ENCODE measurements at places on chromosomes 7 and 10.

GRCh38 chr7:114854369-114854768 is 67.5 kb upstream of the MDFIC start:
- DNase-seq: no peak

- DNase-seq: no peak
These were observed 123.6 kb upstream of the TMEM72 start for GRCh38 chr10:44787480-44788075.

DNA sequence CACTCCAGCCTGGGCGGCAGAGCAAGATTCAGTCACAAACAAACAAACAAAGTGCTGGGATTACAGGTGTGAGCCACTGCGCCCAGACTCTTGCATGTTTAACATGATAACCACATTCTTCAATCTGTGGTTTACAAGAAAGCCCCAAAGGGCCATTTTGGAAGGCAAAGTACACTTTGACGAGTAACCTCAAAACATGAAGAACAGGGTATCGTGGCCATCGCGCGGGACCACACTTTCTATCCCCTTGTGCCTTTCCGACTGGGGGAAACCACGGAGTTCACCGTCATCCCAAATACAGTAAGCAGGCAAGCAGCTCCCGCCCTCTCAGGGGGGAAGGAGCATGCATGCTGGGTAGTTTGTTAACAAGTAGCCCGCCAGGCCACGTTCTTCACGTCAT is 125.2 kb downstream of the RNF216 start:
- DNase-seq: no peak

DNA sequence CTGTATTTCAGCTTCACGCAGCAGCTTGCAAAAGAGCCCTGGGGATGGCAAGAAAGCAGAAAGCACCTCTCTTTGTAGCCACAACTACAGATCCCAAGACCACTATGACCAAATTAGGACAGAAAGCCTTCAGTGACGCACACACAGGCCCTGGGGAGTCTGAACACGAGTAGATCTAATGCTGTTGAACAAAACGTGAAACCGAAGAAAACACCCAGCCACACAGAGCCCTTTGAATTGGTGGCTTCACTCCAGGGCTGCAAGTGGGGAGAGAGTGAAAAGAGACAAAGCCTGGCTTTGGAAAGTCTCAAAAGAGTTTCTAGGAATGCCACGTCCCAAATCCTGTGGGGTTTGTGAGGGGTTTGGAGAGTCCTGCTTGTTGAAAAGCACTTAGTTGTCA is 28.4 kb downstream of the PLXNA4 start:
- DNase-seq: no peak

GRCh38 chr7:82423446-82423845 is 20.1 kb downstream of the CACNA2D1 start:
- DNase-seq: no peak

GRCh38 chr10:123929791-123930190 is 38.2 kb upstream of the CPXM2 start:
- DNase-seq: no peak

DNA sequence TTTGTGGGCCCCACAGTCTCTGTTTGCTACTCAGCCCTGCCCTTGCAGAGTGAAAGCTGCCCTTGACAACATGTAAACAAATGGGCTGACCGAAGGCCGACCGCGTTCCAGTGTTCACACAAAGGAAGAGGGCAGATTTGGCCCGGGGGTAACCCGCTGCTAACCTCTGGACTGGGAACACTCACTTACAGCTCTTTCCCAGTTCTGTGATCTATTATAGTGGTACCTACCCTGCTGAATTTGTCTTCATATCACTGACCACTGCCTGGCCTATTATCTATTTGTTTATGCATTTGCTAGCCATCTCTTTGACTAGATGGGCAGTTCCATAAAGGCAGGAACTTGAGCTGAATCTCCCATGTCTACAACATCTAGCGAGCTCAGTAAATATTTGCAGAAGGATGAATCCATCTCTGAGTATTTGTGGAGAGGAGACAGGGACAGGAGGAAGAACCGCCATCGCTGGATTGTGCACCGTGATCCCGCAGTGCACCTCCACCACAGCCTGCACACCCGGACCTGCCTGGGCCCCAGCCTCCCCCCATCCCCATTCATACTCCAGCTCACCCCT is 15.2 kb downstream of the SLC29A3 start:
- no peak for DNase-seq

DNA sequence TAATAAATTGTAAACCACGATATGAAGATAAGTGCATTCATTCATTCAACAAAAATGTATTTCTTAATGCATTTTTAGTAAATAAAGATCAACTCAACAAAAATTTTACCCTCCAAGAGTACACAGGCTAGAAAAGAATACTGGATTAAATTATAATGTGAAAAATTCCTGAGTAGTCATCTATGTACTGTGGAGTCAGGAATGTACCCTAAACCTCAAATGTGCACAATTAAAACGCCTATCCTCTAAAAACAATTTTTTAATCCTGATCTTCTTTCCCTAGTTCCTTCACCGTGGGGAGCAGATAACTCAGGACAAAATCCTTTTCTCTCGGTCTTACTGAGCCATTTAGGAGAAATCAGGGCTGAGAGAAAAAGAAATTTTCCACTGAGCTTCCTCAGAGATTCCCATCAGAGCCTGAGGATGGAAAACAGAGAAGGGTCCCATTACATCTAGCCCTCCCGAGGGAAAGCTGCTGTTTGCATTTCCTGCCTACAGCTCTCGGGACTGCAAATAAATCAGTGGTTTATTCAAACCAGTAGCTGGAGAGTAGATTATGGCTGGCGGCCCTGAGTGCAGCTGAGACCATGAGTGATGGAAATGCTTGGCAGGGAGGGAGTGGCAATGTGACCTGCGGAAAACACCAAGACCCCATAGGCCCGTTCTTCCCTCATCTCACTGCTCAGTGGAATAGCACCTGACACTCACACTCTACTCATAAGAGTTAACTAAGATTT is 7.4 kb downstream of the TAS2R40 start:
- no peak for DNase-seq

- no peak for DNase-seq
These were observed 533.7 kb upstream of the POM121L12 start for GRCh38 chr7:52501696-52502095.

GRCh38 chr10:52343439-52343838 is 29.4 kb downstream of the DKK1 start:
- DNase-seq: no peak

GRCh38 chr10:92829042-92829785 is 19.1 kb upstream of the EXOC6 start:
- DNase-seq: no peak

DNA sequence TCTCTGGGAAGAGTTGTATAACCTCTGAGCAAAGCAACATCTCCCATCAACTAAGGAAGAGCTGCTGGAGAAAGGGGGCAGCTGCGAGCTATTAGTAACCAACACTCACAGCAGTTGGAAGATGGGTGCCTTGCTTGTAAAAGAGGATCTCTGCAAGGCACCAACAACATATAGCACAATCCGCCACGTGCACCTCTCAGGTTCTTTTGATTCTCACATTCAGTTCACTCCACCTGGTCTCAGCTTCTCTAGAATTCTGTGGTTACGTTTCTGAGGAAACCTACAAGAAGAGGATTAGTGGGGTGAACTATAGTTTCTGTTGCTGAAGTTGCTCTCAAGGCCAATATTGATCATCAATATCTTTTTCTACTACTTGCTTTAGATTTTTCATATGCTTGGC is 117.1 kb downstream of the RPS24 start:
- no peak for DNase-seq

GRCh38 chr7:103003004-103003403 is 71.6 kb downstream of the FBXL13 start:
- DNase-seq: no peak

GRCh38 chr10:49356181-49356580 is 39.7 kb downstream of the DRGX start:
- no peak for DNase-seq

GRCh38 chr7:88306590-88307048 is at the start of gene STEAP4:
Gene STEAP4, minus strand, starts transcription at chr7:88306894. Its CDS starts 22,625 bp downstream, at chr7:88284269.
- no peak for DNase-seq

GRCh38 chr10:71060476-71061426 is 151.6 kb upstream of the UNC5B start:
- DNase-seq: no peak

GRCh38 chr10:43237128-43237527 is 29.7 kb downstream of the RASGEF1A start:
- no peak for DNase-seq

- DNase-seq: no peak
These were observed 133.5 kb downstream of the PTPN20 start for GRCh38 chr10:47044741-47045140.

GRCh38 chr10:43252783-43253341 is 14.0 kb downstream of the RASGEF1A start:
- DNase-seq: no peak

DNA sequence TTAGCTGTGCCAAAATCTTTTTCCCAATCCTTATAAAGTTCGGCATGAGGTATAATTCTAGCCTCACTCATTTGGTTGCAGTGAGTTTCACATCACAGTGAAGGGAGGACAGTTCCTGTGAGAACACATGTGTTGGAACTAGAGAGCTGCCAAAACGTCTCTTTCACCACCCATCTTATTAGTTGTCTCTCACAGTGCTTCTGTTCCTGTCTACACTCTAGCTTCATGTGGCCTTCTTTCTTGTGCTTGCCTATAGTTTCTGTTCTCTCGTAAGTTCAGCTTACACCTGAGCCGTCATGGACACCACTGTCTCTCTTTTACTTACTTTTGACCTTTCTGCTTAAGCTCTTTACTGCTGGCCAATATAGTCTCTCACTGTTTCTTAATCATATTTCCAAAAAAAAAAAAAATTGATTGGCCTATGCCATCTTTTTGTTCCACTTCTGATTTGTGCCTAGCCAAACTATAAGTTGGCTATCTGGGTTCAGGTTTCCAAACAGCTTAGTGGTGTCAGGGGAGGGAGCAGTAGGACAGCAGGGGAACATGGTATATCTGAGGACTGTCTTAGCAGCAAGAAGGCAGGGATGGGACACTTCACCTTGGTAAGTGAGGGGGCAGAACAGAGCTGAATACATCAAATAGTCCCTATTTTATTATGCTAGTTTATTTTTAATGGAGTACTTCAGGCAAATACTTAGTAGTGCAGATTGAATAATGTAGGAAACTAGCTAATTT is 38.0 kb downstream of the ZNRF2 start:
- no peak for DNase-seq

GRCh38 chr7:82166260-82167015 is 277.1 kb downstream of the CACNA2D1 start:
- no peak for DNase-seq

DNA sequence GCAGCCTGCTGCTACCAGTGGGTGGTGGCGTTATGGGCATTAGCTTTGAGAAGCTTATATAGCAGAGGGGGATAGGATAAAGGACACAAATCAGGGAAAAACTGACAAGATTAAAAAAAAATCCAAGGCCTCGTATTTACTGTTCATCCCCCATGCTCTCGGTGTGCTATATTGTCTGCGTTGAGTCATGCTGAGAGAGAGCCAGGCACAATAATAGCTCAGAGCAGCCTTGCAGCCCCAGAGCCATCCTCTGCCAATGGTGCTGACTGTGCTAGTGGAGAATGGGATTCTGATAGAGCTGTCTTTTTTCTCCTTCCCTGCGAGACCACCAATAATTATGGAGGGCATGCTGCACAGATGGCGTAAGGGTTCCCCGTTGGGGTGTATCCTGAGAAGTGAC is 51.7 kb upstream of the FZD1 start:
- no peak for DNase-seq

DNA sequence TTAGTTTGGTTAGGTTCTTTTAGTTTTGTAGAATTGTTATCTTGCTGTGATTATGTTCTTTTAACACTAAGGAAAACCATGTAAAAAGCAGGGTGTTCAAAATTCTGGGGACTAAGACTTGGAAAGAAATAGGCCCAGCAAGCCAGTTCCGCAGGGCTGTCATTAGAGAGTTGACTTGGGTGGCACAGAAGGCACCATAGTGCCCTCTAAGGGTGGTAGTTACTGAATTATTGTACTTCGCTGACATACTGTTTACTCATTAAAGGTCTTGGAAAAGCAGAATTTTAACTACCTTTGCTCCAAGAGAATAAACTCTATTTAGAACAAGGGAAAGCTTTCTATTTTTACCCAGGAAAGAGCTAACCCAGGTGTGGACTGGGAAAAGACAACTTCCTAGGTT is 86.5 kb downstream of the OTUD1 start:
- no peak for DNase-seq

DNA sequence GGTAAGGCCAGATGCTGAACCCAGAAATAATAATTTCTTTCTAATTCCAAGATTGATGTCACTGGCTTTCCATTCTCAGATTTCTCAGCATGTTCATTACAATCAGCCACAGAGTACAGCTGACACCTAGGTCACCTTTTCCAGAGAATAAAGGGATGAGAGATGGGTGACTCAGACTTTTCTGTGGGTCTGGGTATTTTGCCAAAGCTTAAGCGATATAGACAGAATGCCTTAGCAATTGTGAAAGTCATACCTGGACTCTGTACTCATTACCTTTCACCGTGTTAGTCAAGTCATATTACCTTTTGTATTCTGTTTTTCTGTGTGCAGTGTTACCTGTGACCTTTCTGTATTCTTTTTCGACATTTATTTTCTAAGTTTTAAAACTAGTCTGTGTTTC is 10.6 kb upstream of the PRTFDC1 start:
- DNase-seq: peak; percentile 67

GRCh38 chr10:1141701-1142100 is 85.5 kb downstream of the WDR37 start:
- DNase-seq: no peak

GRCh38 chr10:43224321-43224720 is 42.5 kb downstream of the RASGEF1A start:
- peak; percentile 23 for DNase-seq

DNA sequence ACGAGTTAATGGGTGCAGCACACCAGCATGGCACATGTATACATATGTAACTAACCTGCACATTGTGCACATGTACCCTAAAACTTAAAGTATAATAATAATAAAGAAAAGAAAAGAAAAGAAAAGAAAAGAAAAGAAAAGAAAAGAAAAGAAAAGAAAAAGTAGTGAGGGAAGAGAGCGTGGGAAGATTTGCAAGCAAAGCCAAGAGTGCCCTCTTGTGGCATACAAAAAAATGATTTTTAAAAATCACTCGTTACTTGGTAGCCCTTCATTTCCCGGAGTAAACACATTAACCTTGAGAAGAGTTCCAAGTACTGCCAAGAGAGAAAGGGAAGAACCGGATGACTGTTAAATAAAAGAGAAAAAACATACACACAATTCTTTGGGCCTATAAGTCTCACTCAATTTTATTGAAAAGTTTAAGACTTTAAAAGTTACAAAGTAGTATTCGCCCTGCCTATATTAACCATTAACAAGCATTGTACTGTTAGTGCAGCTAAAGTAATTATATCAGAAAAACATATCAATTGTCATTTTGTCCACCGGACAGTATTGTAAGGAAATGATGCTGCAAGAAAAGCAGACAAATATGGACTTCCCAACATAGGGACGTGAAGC is 6.2 kb upstream of the CH25H start:
- DNase-seq: no peak

GRCh38 chr7:17986851-17987250 is 40.8 kb downstream of the PRPS1L1 start:
- DNase-seq: peak; percentile 44
